ENCODE measurements at places on chromosomes 5 and 9. TPM values are rescaled to one million over a fixed set of nuclear protein-coding genes. Genes with fewer than 3 reads are reported as not detected.

The NMUR2 gene
- polyA plus RNA-seq, result not detected

The IRX4 gene
- polyA plus RNA-seq, result not detected

The PTPN3 gene
- not detected for polyA plus RNA-seq

The EDIL3 gene
- polyA plus RNA-seq, result not detected

The CCDC192 gene
- not detected for polyA plus RNA-seq

The IFNA13 gene
- polyA plus RNA-seq, result not detected

The SH2D3C gene
- 50.7 TPM for polyA plus RNA-seq

The SPATA24 gene
- polyA plus RNA-seq, result 4.2 TPM

The NTNG2 gene
- polyA plus RNA-seq, result 3.6 TPM

The CCNJL gene
- polyA plus RNA-seq, result not detected

The FAM221B gene
- not detected for polyA plus RNA-seq

The PCDHGA8 gene
- not detected for polyA plus RNA-seq

The INSL6 gene
- polyA plus RNA-seq, result not detected

The CMYA5 gene
- 0.10 TPM for polyA plus RNA-seq

The CCL28 gene
- polyA plus RNA-seq, result 7.5 TPM

The CSF1R gene
- 0.59 TPM for polyA plus RNA-seq

The LPAR1 gene
- not detected for polyA plus RNA-seq

The MELK gene
- polyA plus RNA-seq, result not detected

The IL9 gene
- not detected for polyA plus RNA-seq

The CDH12 gene
- not detected for polyA plus RNA-seq

The ARL10 gene
- polyA plus RNA-seq, result 2.1 TPM

The KCNMB1 gene
- polyA plus RNA-seq, result not detected

The CCDC183 gene
- 0.26 TPM for polyA plus RNA-seq

The HTR4 gene
- polyA plus RNA-seq, result not detected

The PAXX gene
- 156 TPM for polyA plus RNA-seq

The PCDHGA3 gene
- not detected for polyA plus RNA-seq

The FOXD4 gene
- polyA plus RNA-seq, result not detected

The TRIM52 gene
- polyA plus RNA-seq, result 46.3 TPM

The PCDHB13 gene
- polyA plus RNA-seq, result not detected

The LHX2 gene
- polyA plus RNA-seq, result not detected

The COL23A1 gene
- not detected for polyA plus RNA-seq

The IFNA21 gene
- not detected for polyA plus RNA-seq

The DEPDC1B gene
- 0.85 TPM for polyA plus RNA-seq

The GRIN1 gene
- polyA plus RNA-seq, result not detected

The PCDHB14 gene
- polyA plus RNA-seq, result not detected

The IDNK gene
- polyA plus RNA-seq, result 16.9 TPM

The HABP4 gene
- 24.1 TPM for polyA plus RNA-seq

The FOXD4L4 gene
- polyA plus RNA-seq, result not detected

The TMC1 gene
- not detected for polyA plus RNA-seq

The FOXI1 gene
- polyA plus RNA-seq, result not detected

The CARTPT gene
- not detected for polyA plus RNA-seq

The FST gene
- polyA plus RNA-seq, result not detected

The RNF224 gene
- polyA plus RNA-seq, result not detected

The TMEM8B gene
- polyA plus RNA-seq, result 3.0 TPM

The LMX1B gene
- not detected for polyA plus RNA-seq

The GFRA3 gene
- polyA plus RNA-seq, result not detected
